NCI-H460 (cell line): ENCODE measurements at places on chromosomes 3 and 15. TPM values are rescaled to one million over a fixed set of nuclear protein-coding genes. Genes with fewer than 3 reads are reported as not detected.
A peak's percentile ranks its signal among the peaks of the same experiment; 100 is the strongest.

- DNase-seq = no peak
Observed at GRCh38 chr15:40441565-40442531, 1.1 kb downstream of the BAHD1 start.

SST gene
- total RNA-seq = not detected in 2 replicates

DNA sequence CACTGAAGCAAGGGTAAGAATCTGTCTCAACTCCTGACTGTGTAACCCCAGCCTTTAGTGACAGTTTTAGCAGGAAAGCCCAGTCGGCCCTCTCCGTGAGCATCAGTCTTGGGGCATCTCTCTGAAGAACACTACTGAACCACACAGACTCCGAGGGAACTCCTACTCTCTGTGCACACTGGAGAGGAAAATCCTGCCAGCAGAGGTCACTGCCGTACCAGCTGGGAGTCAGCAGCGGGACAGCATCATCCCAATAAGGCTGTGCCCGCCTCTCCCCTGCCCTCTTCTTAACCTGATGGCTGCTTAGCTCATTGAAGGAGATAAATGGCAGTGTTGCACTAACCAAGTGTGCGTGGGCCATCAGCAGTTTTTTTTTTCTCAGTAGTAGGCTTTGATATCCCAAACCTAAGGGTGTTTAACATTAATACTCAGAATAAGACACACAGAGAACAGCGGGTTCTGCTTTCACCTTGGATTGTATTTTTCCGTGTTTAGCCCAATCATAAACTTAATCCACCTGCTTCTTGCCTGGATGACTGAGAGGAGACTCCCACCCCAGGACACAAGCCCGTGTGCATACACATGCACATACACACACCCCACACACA is 26.6 kb upstream of the RASA2 start:
- DNase-seq = peak; percentile 85

- DNase-seq = no peak
Observed at GRCh38 chr15:39287322-39288195, 293.3 kb upstream of the THBS1 start.

GRCh38 chr3:120742849-120743365 is 363 bp downstream of the GTF2E1 start:
- no peak for DNase-seq

DNA sequence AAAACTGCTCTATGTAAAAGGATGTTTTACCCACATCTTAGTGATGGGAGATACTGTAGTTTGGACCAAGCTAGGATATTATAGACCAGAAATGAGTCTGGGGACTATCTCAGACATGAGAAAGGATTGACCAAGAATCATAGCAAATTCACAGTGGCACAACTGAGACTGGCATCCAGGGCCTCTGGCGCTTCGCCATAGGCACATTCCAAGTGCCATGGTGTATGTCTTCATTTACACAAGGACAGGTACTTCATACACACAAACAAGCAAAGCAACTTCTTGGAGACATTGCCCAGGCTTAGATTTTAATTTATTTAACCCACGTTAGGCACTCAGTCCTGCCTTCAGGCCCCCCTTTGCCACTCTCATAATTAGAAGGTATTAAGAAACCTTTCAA is 28.9 kb downstream of the CACNA1D start:
- DNase-seq = no peak
